ENCODE measurements at places on chromosomes 16 and 17.

GRCh38 chr17:50146927-50147665 is 3.4 kb downstream of the PPP1R9B start:
- no peak for DNase-seq

DNA sequence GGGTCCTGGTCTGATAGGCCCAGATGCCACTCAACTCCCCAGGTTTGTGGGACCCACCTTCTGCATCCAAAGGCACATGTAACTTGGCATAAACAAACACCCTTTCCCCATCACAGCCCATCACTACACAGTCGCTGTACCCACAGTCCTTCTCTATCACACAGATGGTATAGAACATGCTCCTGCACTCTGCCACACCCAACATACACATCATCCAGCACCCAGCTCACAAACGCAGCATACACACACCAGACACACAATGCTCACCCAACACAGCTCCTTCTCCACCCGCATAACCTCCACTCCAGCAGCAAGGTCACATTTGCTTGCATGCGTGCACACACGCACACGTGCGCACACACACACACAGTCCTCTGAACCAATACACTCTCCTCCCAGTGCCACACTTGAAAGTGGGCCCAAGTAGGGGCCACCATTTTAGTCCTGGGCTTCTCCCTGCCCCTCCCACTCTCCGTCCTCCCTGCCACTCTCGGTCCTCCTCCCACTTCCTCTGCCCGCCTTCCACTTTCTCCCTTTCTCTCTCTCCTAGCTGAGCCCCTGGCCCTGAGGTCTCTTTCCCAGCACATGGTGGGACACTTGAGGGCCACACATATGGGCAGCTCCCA is 8.5 kb upstream of the TMEM92 start:
- DNase-seq = no peak

DNA sequence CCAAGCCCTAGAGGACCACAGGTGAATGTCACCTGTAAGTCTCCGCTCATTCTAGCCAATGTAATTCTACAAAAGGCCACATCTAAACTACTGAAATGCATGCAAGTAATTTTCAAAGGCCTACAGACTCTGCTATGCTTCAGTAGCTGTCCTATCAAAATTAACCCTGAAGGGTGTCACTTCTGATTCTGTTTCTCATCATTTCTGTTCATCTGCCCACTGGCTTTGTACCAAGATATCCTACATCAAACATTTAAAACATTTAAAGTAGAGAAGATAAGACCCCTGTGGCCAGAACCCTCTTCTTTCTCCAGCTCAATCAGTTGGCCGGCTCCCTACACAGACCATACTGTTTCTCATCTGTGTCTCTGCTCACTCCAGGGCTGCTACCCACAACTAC is 21.5 kb downstream of the PHF12 start:
- no peak for DNase-seq

- DNase-seq = no peak
Observed at GRCh38 chr16:55734665-55735064, 78.9 kb downstream of the SLC6A2 start.

DNA sequence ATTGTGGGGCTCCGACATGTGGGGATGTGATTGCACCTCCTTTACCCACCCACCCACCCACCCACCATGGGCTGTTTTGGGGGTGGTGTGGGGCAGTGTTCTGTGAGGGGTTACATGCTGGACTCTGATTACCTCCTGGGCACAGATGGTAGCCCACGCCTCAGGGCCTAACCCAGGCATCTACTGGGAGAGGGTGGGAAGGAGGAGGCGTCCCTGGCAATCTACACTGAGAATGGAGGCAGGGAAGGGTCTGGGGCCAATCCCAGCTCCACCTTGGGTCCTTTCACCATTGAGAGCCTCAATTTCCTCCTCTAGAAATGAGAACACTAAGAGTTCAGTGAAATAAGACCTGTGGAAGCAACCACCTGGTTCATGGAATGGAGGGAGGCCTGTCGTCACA is 11.7 kb upstream of the DOK4 start:
- DNase-seq = no peak

- DNase-seq = peak; percentile 59
Observed at GRCh38 chr17:43444223-43445008, 39.4 kb upstream of the DHX8 start.

- peak; percentile 29 for DNase-seq
Observed at GRCh38 chr17:41518789-41519449, at the start of gene KRT15. TSS of gene KRT15 (minus strand) at chr17:41518890. CDS start at chr17:41518827, 63 bp downstream.

DNA sequence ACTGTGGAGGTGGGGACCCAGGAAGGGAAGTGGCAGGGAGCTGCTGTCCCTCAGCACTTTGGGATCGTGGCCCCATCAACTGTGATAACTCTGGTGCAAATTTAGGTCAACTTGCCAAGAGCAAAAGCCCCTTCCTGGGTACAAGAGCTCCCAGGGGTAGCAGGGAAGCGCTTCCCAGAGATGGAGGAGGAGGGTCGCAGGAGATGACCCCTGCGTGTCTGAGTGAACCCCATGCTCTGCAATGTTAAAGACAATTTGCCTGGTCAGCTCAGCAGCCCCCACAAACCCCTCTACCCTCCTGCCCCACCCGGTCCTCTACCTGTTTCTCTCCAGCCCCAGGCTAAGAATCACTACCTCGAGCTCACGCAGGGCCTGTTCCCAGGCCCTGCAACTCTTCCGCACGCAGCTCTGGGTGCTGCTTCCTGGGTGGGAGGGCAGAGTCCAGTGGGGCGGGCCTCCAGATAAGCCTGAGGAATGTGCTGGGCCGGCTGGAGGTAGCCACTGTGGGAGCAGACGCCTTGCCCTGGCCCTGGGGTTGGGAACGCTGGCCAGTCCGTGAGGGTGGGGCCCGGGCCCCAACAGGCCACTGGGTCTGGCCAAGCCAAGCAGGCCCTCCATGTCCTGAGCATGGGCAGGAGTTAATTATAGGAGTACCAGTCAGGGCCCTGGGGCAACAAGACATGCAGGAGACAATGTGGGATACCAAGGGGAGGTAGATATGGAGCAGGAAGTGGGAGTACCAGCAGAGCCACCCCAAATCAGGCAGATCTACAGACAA is 6.1 kb downstream of the DOK4 start:
- DNase-seq = peak; percentile 72

- no peak for DNase-seq
Observed at GRCh38 chr16:1788708-1789100, 4.8 kb downstream of the IGFALS start.

- no peak for DNase-seq
Observed at GRCh38 chr17:73835605-73836004, 191.4 kb upstream of the SDK2 start.

DNA sequence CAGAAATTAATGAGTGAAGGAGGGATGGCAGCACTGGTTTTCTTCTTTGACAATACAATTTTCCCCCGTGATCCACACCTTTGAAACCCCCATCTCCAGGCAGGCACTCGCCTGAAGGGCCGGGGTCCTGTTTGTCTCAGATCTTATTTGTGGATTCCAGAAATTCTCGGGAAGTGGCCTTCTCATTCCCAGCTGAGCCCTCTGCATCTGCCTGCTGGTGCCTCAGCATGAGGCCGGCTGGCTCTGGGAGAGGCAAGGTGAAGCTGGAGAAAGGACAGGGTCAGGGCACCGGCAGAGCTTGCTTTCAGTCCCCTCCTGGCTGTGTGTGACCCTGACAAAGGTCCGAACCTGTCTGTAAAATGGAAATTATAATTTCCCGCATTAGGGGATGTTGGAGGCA is 35.8 kb upstream of the C1QL1 start:
- no peak for DNase-seq

DNA sequence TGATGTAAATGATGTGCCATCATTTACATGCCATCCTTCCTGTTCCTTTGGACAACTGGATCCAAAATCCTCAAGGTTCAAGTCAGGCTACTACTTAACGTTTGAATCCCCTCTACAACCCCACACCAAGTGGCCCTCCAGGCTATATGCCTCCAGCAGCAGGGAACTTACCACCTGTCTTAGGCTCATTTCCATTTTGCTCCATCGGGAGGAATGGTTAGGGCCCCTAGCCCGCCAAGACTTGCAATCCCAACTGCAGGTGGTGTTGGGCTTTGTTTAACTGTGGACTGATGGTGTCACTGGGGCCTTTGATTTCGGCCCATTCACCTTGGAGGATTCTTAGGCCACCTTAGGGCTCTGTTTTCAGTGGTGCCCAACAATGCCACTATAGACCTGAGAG is 9.7 kb downstream of the HNF1B start:
- DNase-seq = no peak

DNA sequence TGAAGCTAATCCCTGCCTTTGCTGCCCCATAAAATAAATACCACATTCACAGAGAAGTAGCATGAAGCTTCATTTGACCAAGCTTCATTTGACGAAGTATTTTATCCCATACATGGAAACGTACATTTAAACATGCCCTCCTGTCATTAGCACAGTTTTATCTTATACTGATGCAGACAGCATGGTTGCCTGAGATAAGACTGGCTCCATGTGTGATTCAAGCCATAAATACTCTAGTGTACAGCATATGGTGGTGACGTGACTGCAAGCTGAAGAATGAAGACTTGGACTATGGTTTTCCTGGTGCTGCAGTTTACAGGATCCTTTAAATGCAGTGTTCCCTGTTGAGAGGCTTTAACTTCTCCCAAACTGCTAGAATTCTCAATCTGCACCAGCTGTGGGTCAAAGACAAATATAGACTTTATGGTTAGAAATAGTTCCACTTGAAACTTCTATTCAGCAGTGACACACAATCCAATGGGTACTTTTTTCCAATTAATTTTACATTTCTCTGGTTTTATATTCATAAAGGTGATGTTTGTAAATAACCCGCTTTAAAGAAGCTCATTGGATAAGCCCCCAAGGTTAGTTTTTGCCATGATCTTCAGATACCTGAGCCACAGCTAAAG is 64.9 kb downstream of the CYB561 start:
- DNase-seq = peak; percentile 52

GRCh38 chr16:28025631-28026030 is 37.9 kb downstream of the GSG1L start:
- no peak for DNase-seq

- no peak for DNase-seq
Observed at GRCh38 chr17:57666201-57666870, 78.8 kb downstream of the CCDC182 start.
